ENCODE measurements at places on chromosomes 4 and X.

- no peak for DNase-seq
Measured at GRCh38 chrX:2638279-2638678, 52.8 kb upstream of the CD99 start.

- peak; percentile 61 for DNase-seq
Measured at GRCh38 chrX:48071064-48071985, at the start of gene ZNF630. TSS of gene ZNF630 (minus strand) at chrX:48071640. CDS start at chrX:48066886, 4,754 bp downstream.

GRCh38 chrX:9416562-9417348, 48.1 kb upstream of the TBL1X start:
- DNase-seq = no peak

DNA sequence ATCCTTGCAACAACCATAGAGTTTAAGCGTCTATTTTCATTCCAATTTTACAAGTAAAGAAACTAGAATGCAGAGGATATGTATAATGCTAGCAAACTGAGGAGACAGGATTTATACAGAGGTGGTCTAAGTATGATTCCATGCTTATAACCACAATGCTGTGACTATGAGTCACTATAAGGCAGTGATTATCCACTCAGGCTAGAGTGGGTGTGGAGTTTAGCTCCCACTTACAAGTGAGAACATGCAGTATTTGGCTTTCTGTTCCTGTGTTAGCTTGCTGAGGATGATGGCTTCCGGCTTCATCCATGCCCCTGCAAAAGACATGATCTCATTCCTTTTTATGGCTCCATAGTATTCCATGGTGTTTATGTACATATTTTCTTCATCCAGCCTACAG, 41.6 kb upstream of the EDA2R start:
- no peak for DNase-seq

- no peak for DNase-seq
Measured at GRCh38 chrX:139795196-139795595, 87.2 kb upstream of the MCF2 start.

GRCh38 chrX:5057786-5058185, 1170.9 kb downstream of the NLGN4X start:
- no peak for DNase-seq

GRCh38 chr4:74166818-74167217, 8.9 kb downstream of the MTHFD2L start:
- DNase-seq = no peak

GRCh38 chr4:21596521-21596920, 352.1 kb downstream of the KCNIP4 start:
- DNase-seq = no peak

- no peak for DNase-seq
Measured at GRCh38 chrX:7485061-7485460, 337.1 kb upstream of the PUDP start.

DNA sequence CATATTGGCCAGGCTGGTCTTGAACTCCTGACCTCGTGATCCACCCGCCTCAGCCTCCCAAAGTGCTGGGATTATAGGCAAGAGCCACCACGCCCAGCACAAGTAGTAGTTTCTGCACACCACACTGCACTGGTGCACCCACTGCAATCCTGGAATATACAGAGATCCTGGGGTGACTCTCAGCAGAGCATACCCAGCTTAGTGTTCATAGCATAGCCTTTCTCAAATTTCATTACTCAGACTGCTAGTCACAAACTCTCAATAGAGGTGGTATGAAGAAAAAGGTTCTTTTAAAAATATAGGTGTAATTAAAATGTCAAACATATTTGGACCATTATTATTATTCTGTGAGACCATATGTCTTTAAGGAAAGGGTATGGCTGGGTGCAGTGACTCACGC, 6.2 kb upstream of the ARHGAP10 start:
- no peak for DNase-seq

- no peak for DNase-seq
Measured at GRCh38 chrX:55490121-55490520, 473 bp upstream of the USP51 start.

- DNase-seq = no peak
Measured at GRCh38 chrX:805103-805670, 174.6 kb downstream of the SHOX start.

DNA sequence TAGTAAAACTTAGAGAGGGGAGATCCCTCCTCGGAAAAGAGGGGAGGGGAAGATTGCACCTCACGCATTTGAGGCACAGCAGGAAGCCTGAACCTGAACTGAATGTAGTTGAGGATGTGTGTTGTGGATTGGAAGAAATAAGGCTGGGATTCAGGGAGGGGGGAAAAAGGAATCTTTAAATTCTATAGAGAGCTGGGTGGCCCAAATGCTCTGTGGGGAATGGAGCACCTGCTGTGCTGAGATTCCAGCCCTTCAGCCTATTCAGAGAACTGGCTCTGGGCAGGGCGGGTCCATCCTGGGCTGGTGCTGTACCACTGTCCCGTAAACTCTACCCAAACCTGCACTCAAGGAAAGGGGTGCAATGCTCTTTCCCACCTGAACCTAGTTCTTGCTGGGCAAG, 4.1 kb downstream of the FOXO4 start:
- no peak for DNase-seq

GRCh38 chr4:109398928-109399327, 34.7 kb upstream of the SEC24B start:
- no peak for DNase-seq

Measured in activated naive CD4-positive, alpha-beta T cell treated with Interleukin-2 at 50 U/mL for 16 hours (primary cell).